Osteoblast (primary cell): ENCODE measurements at places on chromosomes 1 and 21. TPM values are rescaled to one million over a fixed set of nuclear protein-coding genes. Genes with fewer than 3 reads are reported as not detected.

Gene DNASE2B
- total RNA-seq: not detected in 2 replicates

DNA sequence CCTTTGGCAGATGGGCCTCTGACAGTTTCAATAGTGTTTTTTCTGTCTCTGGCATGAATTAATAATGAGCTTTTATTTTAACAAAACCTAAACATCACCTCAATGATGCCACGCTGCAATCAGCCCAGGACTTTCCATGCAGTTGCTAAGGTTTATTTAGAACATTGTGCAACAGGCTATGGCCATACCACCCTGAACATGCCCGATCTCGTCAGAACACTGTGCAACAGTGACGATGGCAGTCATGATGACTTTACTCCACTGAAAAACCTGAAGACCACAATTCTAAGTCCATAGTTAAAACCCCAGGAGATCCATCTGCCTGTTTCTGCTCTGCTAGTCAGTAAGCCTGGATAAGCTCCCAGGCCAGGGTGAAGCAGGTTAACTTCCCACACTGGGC is 310.0 kb downstream of the PBX1 start:
- no peaks in the 10 kb centered on the region for H3K4me1 ChIP-seq
- DNase-seq: no peak
- H3K36me3 ChIP-seq: no peaks in the 10 kb centered on the region
- H3K27ac ChIP-seq: no peak overlapping the region

- H3K27me3 ChIP-seq: no peaks in the 10 kb centered on the region
- no peak overlapping the region for H3K27ac ChIP-seq
- no peak overlapping the region for H3K4me3 ChIP-seq
- no peaks in the 10 kb centered on the region for H3K36me3 ChIP-seq
- H3K4me1 ChIP-seq: no peaks in the 10 kb centered on the region
Measured at GRCh38 chr1:183218971-183219615, 33.0 kb downstream of the LAMC2 start.

- H3K27me3 ChIP-seq: no peaks in the 10 kb centered on the region
- no peak for DNase-seq
- H3K4me1 ChIP-seq: no peaks in the 10 kb centered on the region
- no peaks in the 10 kb centered on the region for H3K36me3 ChIP-seq
Measured at GRCh38 chr1:59279645-59280044, 17.2 kb upstream of the FGGY start.

- H3K4me3 ChIP-seq: no peak overlapping the region
- peaks cover 9% of the 10 kb centered on the region for H3K4me1 ChIP-seq
- DNase-seq: no peak
- H3K27ac ChIP-seq: no peak overlapping the region
- no peaks in the 10 kb centered on the region for H3K27me3 ChIP-seq
- peaks cover 51% of the 10 kb centered on the region for H3K36me3 ChIP-seq
Measured at GRCh38 chr1:206606867-206607266, 5.4 kb downstream of the EIF2D start.

Gene COL6A1
- 1,531 and 1,612 TPM in 2 replicates for total RNA-seq

DNA sequence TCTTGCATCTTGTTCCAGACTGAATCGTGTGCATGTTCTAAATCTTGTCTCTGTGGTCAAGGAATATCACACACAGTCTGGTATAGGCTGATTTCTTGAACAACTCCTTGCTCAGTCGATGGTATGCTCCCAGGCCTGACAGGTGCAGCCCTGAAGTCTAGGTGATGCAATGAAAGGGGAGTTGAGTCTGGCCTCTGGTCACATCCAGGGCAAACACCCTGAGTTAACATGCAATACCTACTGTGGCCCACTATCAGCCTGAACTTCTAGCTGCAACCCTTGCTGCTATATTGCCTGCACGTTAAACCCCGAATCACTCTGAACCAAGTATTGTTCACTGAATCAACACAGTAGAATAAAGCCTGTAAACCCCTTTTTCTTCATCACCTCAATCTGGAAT is 303.4 kb downstream of the USP25 start:
- no peaks in the 10 kb centered on the region for H3K36me3 ChIP-seq
- no peak overlapping the region for H3K4me3 ChIP-seq
- H3K27ac ChIP-seq: no peak overlapping the region
